Activated naive CD4-positive, alpha-beta T cell (primary cell): ENCODE measurements at places on chromosomes 16 and 17.

DNA sequence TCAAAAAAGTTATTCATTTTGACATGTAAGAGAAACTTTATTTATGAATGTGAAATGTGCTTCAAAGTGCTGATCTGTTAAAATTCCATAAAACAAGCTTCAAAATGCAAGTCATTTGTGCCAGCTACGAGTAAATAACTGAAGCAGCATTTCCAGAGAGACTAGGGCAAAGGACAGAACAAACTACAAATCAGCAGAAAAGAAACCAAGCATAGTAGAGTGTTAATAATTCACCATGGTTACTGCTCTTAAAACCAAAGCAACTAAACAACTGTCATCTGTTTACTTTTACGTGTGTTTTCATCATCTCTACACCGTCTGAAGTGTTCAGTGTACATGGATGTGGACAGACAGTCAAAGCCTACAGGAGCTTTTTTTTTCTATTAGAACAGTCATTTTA lies 1.6 kb upstream of the ASPA start:
- no peak for DNase-seq

- DNase-seq = peak; percentile 49
Measured at GRCh38 chr17:39239640-39240314, 14.0 kb upstream of the STAC2 start.

DNA sequence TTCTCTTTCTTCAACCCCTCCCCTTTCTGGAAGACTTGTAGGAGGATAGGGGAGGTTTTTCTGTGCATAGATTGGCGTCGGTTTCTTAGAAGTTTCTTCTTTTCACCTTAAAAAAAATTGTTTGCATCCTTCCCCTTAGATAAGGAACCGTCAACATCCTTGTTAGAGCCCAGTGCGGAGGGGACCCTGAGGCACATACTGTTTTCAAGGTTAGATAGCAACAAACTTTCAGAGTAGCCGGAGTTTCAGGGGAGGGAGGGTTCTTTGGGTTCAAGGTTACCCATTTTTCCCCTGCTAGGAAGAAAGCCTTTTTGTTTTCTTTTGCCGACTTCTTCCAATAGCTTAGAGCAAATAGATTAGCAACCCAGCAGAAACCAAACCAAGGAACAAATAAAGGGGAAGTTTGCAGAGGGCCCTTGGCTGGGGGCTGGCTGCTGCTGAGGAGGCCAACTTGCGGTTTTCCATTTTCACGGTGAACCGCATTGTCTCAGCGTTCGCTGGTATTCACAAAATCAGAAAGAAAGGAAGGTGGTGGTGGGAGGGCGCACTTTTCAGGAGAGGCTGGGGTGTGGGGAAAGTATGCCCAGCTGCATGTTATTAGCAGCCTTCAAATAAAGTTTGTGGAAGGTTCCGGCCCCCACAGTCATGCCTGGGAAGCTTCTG lies 28.8 kb downstream of the MSI2 start:
- no peak for DNase-seq

DNA sequence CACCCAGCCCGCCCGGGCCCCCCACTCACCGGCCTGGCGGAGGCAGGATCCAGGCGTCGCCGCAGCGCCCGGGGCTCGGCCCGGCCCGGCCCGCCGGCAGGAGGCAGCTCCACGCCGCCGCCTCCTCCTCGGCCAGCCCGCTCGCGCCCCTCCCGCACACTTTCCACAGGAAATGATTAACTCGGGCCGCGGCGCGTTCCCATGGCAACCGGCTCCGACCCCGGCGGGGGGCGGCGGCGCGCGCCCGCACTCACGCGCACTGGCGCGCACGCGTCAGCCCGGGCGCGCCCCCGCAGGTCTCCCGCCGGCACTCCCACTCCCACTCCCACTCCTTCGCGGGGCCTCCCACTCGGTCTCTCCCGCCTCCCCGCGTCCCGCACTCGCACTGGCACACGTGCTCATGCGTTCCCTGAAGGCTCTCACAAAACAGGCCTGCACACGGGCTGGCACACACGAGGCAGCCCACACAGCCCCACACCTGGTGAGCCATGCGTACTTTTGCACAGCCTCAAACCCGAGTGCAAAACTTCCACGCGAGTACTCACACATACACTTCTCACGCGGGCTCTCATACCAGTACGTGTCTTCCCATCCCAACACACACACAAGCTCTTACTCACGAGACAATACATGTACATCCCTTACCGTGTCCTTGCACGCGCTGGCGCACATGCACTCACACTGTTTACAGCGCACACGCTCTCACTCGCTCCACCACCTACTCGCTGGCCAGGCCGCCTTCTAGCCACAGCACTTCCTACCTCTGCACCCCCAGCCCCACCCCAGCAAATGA lies at the start of gene KIFC3:
TSS of gene KIFC3 (minus strand) at position 151 of the 793 bp plus-strand sequence. CDS start 4,248 bp downstream, outside the sequence.
- peak; percentile 14 for DNase-seq

- DNase-seq = no peak
Measured at GRCh38 chr16:19841184-19841583, 43.5 kb downstream of the GPRC5B start.

DNA sequence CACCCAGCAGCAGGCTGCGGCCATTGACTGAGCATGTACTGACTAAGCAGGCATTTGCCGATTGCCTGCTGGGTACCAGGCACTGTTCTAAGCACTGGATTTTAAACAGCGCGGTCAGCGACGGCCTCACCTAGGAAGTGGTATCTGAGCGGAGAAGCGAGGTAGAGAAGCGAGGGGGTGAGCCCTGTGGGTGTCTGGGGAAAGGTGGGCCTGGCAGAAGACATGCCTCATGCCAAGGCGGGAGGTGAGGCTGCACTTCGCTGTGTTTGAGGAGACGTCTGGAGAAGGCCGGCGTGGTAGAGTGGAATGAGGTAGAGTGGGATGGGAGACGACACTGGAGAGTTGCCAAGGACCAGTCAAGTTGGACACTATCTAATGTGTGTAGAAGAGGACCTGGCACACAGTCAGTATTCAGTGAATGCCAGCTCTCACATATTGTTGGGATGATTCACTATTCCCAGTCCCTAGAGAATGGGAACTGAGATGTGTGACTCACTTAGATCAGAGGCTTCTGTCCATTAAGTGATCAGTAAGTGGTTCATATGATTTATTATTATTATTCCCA lies 14.4 kb downstream of the SYCE1L start:
- no peak for DNase-seq

DNA sequence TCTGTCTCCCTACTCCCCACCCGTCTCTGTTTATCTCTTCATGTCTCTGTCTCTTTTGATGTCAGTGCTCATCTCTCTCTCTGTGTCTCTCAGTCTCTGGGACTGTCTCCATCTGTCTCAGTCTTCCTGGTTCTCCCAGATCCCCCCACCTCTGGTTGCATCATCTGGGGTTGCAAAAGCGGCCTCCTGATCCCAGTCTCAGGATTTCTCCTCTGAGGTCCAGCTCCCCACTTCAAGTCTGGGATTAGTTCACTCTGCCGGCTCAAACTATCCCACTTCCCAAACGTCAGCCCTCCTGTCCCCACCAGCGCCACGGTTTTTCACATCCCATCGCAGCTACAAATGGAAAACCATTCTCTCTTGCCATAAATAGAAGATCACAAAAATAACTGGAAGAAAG lies 9.0 kb downstream of the TEKT5 start:
- no peak for DNase-seq

DNA sequence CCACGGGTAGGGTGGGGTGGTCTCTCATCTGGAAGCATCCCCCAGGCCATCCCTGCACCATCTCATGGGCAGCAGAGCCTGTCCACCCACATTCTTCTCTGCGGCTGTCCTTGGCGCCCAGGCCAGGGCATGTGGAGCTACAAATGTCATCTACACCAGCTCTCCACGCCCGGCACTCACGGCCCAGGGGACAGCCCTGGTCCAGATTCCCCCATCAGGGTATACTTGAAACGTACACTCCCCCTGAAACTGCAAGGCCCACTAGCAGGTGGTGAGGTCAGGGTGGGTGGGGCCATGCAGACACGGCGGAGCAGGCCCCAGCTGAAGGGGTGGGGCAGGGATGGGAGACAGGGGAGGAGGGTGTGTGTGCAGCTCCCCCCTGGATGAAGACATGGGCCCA lies 3.2 kb upstream of the SOX8 start:
- no peak for DNase-seq

- no peak for DNase-seq
Measured at GRCh38 chr16:88069397-88070168, 118.3 kb downstream of the BANP start.

GRCh38 chr17:67555855-67556254 lies 161.9 kb upstream of the NOL11 start:
- DNase-seq = no peak

- no peak for DNase-seq
Measured at GRCh38 chr17:62626719-62627218, 701 bp upstream of the MRC2 start.

- DNase-seq = no peak
Measured at GRCh38 chr17:15180121-15180561, 85.0 kb downstream of the PMP22 start.

DNA sequence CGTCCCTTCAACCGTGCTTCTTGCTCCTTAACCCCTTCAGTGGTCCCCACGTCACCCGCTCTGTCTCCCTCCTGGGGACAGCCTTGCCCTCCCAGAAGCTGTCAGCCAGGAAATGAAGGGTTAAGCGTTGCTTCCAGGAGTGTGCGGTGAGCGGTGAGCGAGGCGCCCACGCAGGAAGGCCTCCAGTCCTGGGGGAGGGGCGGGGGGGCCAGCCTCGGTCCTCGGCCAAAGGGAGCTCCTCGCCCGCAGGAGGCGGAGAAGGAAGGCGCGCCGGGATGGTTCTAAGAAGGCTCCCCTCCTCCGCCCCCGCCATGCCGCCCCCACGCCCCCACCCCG lies 2.3 kb downstream of the RBFOX3 start:
- no peak for DNase-seq

GRCh38 chr17:17511293-17511741 lies 15.1 kb upstream of the RASD1 start:
- DNase-seq = no peak
